LoVo (cell line): ENCODE measurements at places on chromosomes 3 and 15.
A peak's percentile ranks its signal among the peaks of the same experiment; 100 is the strongest.

- no peak for DNase-seq
These were observed 40.4 kb downstream of the ACSBG1 start for GRCh38 chr15:78193731-78194567.

DNA sequence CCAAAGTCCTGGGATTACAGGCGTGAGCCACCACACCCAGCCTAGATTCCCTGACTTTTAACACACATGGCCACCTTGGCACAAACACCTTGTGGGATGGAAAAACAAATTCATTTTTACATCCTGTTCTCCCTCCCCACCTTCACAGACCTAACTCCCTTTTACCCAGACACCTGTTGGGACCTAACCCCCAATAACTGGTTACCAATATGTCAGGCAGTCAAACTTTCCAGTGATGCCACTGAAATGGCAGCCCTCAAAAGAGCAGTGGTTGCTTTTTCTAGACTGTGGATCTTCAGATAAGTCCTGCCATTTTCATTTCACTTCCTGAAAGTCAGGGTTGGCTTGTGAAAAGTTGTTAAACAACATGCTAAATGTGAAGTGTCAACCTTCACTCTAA, 34.9 kb downstream of the SIN3A start:
- DNase-seq, result no peak

DNA sequence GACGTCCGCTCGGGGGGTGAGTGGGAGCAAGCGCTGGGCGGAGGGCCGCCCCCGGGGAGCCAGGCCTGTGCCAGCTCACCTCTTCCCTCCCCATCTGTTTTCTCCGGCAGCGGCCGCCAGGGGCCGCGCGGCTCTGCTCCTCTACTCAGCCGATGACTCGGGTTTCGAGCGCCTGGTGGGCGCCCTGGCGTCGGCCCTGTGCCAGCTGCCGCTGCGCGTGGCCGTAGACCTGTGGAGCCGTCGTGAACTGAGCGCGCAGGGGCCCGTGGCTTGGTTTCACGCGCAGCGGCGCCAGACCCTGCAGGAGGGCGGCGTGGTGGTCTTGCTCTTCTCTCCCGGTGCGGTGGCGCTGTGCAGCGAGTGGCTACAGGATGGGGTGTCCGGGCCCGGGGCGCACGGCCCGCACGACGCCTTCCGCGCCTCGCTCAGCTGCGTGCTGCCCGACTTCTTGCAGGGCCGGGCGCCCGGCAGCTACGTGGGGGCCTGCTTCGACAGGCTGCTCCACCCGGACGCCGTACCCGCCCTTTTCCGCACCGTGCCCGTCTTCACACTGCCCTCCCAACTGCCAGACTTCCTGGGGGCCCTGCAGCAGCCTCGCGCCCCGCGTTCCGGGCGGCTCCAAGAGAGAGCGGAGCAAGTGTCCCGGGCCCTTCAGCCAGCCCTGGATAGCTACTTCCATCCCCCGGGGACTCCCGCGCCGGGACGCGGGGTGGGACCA, 632 bp upstream of the CRELD1 start:
- DNase-seq, result peak; percentile 82

DNA sequence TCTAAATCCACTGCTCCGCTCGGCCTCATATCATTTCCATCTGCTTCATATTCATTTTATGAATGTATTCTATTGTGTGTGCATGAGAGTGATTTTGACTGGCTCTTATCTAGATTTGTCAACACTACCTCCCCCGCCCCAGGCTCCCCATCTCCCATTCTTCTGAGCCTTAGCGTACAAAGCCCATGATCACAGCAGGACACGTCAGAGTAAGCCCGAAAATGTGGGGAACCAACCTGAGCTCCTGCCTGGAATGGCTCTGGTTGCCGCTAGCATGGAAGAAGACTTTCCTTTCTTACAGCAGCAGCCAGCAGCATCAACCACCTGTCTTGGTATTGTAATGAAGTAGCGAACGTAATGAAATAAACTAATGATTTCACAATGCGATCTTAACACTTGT, 61.4 kb downstream of the GABRB3 start:
- DNase-seq, result no peak

GRCh38 chr3:113312416-113312815, 101.1 kb downstream of the BOC start:
- no peak for DNase-seq

- DNase-seq, result no peak
These were observed 16.3 kb downstream of the SNX33 start for GRCh38 chr15:75663931-75664421.

DNA sequence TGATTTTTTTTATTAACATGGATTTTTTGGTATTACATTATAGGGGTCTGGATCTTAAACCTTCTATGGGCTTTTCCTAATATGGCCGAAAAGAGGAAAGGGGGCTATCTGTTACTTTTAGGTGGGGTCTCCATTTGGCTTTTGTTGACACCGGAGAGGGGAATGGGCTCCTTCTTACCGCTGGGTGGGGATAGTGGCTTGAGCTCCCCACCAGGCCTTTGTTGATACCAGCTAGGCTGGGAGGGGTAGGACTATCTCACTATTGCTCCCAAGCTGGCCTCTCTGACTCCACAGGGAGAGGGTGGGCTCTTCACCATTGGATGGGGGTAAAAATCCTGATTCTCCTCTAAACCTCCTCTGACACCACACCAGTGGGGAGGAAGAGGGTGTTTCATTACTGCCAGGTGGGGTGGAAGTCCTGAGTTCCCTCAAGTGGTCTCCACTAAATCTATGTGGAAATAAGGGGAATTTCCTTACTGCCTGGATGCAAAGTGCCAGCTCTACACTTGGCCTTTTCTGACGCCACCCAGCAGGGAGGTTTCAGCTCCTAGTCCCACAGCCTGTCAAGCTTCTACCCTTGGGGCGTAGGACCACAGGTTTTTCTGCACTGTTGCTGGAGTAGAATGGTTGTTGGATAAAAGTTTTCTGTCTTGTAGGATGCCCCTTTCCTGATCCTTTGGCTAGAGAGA, 572.3 kb downstream of the MAGI1 start:
- no peak for DNase-seq

DNA sequence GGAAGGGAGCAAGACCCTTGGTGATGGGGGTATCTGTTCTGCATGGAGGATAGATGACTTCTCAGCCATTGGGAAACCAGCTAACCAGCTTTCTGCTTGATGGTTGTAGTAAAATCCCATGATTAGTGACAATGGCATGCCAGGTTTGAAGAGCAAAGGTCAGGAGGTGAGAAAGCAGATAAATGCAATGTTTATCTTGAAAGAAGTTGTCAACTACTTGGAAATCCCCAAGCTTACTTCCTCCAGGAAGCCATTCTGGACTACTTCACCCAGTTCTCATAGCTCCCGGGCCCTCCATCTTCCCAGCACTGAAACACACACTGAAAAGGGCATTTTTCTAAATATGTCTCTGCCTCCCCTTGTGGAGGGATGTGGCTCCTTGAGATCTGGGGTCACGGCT, 51.3 kb downstream of the SMAD3 start:
- DNase-seq, result peak; percentile 86

DNA sequence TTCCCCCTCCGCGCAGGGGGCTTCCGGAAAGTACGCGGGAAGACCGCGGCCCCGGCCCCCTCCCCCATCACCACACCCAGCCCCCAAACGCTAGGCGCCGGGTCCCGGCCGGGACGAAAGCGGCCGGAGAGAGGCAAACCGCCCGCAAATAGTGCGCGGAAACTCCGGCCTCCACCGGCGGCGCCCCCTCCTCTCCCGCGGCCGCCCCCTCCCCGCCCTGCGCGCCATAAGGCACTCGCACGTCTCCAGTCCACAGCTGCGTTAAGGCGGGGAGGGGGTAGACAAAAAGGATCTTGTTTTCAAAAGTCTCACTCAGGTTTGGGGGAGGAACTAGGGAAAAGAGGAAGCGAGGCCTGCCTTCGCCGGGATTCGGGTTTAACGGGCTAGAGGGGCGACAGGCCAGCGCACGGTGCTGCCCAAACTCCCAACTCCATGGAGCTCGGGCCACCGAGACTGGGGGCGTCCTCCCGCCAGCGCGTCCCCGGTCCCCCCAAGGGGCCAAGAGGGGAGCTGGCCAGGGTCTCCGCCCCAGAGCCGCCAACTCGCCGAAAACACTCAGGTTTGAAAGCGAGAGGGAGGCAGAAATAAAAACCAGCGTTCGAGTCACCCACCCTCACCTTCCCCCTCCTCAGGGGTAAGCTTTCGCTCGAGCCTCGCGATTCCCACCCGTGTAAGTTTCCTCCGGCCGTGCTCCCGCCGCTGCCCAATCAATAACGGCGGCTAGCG, 1.8 kb downstream of the ANP32A start:
- no peak for DNase-seq

DNA sequence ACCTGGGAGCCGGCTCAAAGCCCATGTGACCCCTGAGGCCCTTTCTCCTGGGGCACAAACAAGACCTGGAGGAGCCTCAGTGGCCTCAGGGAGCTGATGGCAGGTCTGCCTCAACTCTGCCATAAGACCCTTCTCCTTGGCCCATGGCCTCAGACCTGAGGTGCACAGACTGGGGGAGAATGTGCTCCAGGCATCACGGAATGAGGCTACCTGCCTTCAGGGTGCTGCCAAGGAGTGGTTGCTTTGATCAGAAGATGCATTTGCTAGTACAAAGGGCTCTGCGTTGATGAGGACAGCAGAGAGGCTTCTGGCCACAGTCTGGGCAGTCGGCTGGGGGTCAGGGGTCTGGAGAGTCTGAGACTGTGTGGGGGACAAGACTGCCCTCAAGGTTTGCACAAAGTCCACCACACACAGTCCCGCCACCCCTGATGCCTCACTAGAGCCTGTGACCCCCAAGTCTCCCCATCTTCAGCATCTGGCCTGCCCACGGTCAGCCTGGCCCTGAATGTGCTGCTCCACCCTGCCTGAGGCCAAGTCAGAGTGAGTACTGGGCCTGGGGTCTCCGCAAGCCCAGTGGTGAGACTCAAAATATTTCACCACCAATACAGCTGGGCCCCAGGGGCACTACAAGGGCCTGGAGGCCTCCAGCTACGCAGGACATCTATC, 26.6 kb downstream of the ALDH1L1 start:
- DNase-seq, result no peak

DNA sequence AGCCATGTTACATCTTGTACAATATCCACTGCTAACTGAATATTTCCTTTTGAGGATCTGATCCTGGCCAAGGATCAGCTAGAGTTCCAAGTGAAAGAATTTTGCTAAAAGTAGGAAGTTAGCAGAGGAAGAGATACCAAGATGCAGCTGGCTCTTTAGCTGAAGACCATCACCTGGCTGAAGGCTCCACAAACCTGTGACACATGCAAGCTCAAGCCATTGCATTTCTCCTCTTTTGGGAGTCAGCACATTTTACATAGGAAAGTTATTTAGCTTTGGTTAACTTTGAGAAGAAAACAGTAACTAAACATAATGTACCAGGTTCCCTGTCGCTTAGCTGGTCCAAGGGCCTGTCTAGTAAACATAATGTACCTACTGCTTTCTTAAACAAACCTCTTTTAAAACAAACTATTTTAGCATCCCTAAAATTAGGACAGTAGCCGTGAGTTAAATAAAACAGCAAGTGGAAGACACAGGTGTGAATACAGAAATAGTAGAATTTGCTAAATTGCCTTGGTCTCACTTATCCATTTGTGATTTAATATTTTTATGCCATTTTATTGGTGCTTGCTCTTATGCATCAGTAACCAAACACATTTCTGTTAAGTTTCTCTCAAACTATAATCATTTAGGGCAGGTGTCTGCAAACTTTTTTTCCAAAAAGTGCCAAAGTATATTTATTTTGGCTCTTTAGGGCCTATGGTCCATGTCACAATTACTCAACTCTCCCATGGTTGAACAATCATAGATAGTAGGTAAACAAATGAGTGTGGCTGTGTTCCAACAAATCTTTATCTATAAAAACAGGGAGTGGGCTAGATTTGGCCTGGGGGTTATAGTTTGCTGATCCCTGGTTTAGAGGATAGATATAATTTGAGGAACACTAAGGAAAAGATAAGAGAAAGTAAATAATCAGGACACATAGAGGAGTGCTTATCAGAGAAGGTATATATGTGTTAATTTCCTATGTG, 11.2 kb downstream of the GCSAM start:
- no peak for DNase-seq

GRCh38 chr15:61725251-61725650, 335.0 kb downstream of the VPS13C start:
- DNase-seq, result no peak

GRCh38 chr15:34102175-34102925, 467 bp downstream of the PGBD4 start:
- no peak for DNase-seq

GRCh38 chr15:89436560-89437311, 59.6 kb downstream of the RHCG start:
- DNase-seq, result peak; percentile 74

- DNase-seq, result peak; percentile 41
These were observed 511.3 kb downstream of the SHQ1 start for GRCh38 chr3:72336821-72337479.

GRCh38 chr15:62625429-62626033, 417.0 kb upstream of the TPM1 start:
- no peak for DNase-seq
